CD14-positive monocyte (primary cell): ENCODE measurements at places on chromosomes 11 and 22. TPM values are rescaled to one million over a fixed set of nuclear protein-coding genes. Genes with fewer than 3 reads are reported as not detected.

C11orf91 gene
- polyA plus RNA-seq, result not detected

IGF2 gene
- not detected for polyA plus RNA-seq

CRYBB3 gene
- not detected in 2 replicates for polyA plus RNA-seq

MUC5AC gene
- not detected for polyA plus RNA-seq

MRPL17 gene
- polyA plus RNA-seq, result 5.9 and 8.0 TPM in 2 replicates

OR56A1 gene
- 0.01 TPM in 1 of 2 replicates, not detected in the other for polyA plus RNA-seq

BRD1 gene
- 0.61 TPM for polyA plus RNA-seq

GRIK4 gene
- not detected for polyA plus RNA-seq

INS gene
- polyA plus RNA-seq, result not detected in 2 replicates

FJX1 gene
- polyA plus RNA-seq, result not detected

KDM4D gene
- polyA plus RNA-seq, result 0.03 and 0.10 TPM in 2 replicates

FOLR1 gene
- polyA plus RNA-seq, result not detected in 2 replicates

OSM gene
- 48.0 TPM for polyA plus RNA-seq

RAB38 gene
- polyA plus RNA-seq, result 1.3 TPM

WNT7B gene
- not detected in 2 replicates for polyA plus RNA-seq

TIGD3 gene
- polyA plus RNA-seq, result 2.8 TPM

TTLL12 gene
- polyA plus RNA-seq, result 16.5 TPM

MCHR1 gene
- 0.09 and 0.10 TPM in 2 replicates for polyA plus RNA-seq

CRYBB2 gene
- polyA plus RNA-seq, result not detected in 2 replicates

MADD gene
- 6.4 TPM for polyA plus RNA-seq

GDPD4 gene
- not detected for polyA plus RNA-seq

MIF gene
- 390 TPM for polyA plus RNA-seq

RIMBP3C gene
- 0.11 TPM for polyA plus RNA-seq

OR52H1 gene
- polyA plus RNA-seq, result not detected

APOA1 gene
- not detected for polyA plus RNA-seq

TSSC4 gene
- 52.0 TPM for polyA plus RNA-seq

NAT10 gene
- polyA plus RNA-seq, result 10.6 and 13.1 TPM in 2 replicates

MRGPRE gene
- polyA plus RNA-seq, result not detected

GGTLC2 gene
- polyA plus RNA-seq, result not detected

FAM180B gene
- polyA plus RNA-seq, result not detected

SWAP70 gene
- polyA plus RNA-seq, result 4.5 and 10.9 TPM in 2 replicates

GSC2 gene
- polyA plus RNA-seq, result not detected

AMOTL1 gene
- 0.46 TPM for polyA plus RNA-seq

SUSD2 gene
- polyA plus RNA-seq, result 0.43 and 0.56 TPM in 2 replicates

OR51E2 gene
- polyA plus RNA-seq, result not detected in 2 replicates

APLNR gene
- not detected for polyA plus RNA-seq

TENM4 gene
- polyA plus RNA-seq, result 0.31 TPM

CLDN5 gene
- 0.05 and 0.13 TPM in 2 replicates for polyA plus RNA-seq

PGM2L1 gene
- polyA plus RNA-seq, result 0.62 TPM

FUT4 gene
- polyA plus RNA-seq, result 5.4 TPM

NCR3LG1 gene
- 0.46 and 1.1 TPM in 2 replicates for polyA plus RNA-seq

SMC1B gene
- polyA plus RNA-seq, result not detected

CHCHD10 gene
- 15.3 TPM for polyA plus RNA-seq

CABP4 gene
- polyA plus RNA-seq, result not detected

PGA5 gene
- polyA plus RNA-seq, result 3.6 TPM

TIMP3 gene
- not detected for polyA plus RNA-seq

ADORA2A gene
- polyA plus RNA-seq, result 5.8 TPM
